ENCODE measurements at places on chromosomes 1 and 21.

- DNase-seq = no peak
These were observed 2.9 kb upstream of the DIP2A start for GRCh38 chr21:46455575-46456385.

DNA sequence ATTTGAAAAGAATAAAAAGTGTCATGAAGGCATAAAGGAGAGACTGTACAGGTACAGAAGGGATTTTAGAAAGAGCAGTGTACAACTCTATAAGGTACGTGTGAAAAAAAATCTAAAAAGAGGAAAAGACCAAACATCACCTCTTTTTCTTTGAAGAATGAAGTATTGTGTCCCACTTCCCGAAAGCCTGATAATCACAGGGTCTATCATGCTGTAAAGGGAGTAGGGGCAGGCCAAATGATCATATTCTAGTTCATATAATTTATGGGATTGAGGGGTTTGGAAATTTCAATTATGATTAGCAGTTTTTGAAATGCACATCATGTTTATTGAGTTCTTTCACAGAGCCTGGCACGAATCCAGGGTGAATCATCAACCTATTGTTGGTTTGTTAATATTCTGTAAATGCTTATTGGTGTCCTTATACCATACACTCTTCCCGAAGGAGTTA lies 910 bp upstream of the RERE start:
- DNase-seq = no peak

- no peak for DNase-seq
These were observed 85.0 kb downstream of the EPS15 start for GRCh38 chr1:51433972-51434510.

DNA sequence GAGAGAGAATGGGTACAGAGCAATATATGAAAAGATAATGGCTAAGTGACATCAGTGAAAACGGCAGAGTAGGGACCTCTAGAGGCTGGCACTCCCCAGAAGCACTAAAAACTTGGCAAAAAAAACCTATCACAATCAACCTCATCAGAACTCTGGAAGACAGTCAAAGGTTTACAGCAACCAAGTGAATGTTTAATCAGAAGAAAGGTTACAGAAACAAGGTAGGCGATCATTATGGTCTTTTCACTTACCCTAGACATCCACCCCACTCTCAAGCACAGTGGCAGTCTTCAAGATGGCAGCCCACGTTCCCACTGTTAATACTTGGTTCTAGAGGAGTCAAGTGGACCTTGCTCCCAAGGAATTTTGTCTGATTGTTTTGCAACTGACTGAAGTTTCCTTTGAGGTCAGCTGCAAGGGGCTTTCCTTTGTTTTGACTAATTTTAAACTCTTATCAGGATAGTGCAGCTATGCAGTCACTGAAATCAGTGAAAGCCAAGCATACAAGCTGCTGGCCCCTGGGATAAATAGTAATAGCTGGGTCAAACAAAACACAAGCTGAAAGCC lies 7.2 kb downstream of the KIFAP3 start:
- no peak for DNase-seq

- no peak for DNase-seq
These were observed 13.5 kb downstream of the KCNK1 start for GRCh38 chr1:233627376-233627775.
